ENCODE measurements at places on chromosomes 5 and 9.

GRCh38 chr5:68306361-68307014, 90.9 kb downstream of the PIK3R1 start:
- DNase-seq, result peak; percentile 59

DNA sequence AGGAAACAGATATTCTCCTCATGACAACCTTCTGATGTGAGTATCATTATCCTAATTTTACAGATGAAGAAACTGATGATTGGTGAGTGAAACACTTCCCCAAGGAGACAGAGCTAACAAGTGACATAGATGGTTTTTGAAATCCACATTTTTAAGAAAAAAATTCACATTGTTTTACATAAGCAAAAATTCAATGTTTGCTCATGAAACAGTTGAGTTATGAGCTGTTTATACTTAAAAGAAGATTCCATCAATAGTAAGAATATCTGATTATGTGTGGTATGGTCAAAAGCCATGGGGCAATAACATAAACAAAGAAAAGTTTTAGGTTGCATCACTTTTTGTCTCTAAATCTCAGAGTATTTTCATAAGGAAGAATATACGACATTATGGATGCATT, 167.9 kb upstream of the PAPPA start:
- DNase-seq, result no peak

GRCh38 chr5:68708842-68709170, 385.0 kb upstream of the SLC30A5 start:
- DNase-seq, result no peak

- no peak for DNase-seq
These were observed 2.4 kb upstream of the LCN8 start for GRCh38 chr9:136760424-136760823.

Measured in foreskin melanocyte (primary cell).